NCI-H2227 treated with DMSO at 0.1 percent for 48 hours (cell line): ENCODE measurements at places on chromosomes 3 and 15.

- no peak for DNase-seq
These were observed 83.5 kb upstream of the BCL6 start for GRCh38 chr3:187828579-187829452.

DNA sequence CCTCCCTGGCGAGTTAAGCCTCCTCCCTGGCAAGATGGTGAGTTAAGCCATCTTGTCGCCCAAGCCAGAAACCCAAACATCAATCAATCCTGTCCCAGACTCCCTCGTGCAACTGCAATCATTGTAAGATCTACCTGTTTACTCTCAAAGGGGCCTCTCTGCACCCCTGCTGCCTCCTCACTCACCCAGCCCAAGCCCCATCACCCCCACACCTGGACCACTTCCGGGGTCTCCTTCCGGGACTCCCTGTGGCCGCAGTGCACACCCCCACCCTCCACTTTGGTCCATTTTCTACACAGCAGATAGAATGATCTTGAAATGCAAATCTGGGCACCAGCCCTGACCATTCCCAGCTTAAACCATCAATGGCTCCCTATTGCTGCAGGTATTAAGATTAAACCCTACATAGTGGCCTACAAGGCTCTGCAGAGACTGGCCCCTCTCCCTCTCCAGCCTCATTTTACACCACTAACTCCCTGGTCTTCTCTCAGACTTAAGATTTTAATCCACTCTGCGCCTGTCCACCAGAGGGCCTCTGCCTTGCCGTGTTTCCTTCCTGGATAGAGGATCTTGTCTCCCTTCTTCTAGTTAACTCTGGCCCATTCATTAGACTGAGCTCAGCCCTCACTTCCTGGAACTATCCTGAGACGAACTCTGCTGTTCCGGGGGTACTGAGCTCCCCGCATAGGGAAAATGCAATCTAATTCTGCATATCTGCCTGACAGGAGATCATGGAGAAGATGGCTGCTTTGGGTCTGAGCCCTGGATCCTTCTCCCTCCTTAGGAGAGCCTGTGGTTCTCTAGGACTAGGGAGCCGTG lies 41.9 kb upstream of the SLC6A1 start:
- peak; percentile 10 for DNase-seq

DNA sequence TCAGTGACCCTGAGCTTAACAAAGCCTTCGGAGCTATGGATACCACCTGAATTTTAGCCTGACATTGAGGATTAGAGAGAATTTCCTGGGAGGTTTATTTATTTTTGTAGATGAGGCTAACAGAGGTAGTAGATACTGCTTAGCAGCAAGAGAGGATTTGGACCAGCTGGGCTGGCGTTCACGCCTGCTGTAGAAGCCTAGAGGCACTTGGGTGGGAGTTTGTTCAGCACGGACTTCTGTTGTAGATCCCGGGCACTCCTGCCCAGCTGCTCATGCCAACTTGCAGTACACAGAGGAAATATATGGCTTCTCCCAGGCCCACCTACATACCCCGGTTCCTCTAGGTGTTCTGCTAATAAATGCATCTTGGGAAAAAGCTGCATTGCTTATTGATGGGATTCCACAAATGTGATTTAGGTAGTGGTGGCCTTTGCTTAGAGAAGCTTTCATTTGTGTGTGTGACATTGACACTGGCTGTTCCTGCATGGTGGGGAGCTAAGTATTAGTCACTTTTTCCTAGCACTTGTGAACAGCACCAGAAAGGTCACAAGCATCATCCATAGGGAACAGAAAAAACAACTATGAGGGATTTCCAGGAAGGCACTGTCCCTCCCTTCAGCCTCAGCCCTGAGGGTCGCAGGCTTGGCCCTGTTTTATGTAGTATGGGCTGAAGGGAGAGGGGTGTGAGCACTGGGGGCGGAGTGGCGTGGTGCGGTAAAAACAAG lies 324.8 kb upstream of the LRRFIP2 start:
- DNase-seq, result no peak

DNA sequence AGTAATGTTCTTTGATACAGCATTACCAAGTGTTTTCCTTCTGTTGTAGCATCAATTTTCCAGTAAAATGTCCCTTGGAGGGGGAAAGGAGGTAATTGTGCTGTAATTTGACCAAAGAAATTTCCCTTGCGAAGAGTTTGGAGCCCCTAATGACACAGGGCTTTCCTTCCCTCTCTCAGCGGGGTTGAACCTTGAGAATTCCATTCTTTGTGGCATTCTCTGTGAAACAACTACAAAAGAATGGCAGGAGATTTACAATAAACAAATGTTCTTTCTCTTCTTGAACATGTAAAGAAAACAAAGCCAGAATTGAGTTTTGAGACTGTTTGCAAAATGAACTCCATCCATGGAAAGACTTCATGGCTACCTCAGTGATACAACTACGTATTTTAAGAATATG lies 53.4 kb downstream of the SIDT1 start:
- DNase-seq, result peak; percentile 24

- DNase-seq, result no peak
These were observed 21.8 kb downstream of the CTSH start for GRCh38 chr15:78923015-78923414.

GRCh38 chr3:13475871-13476590 lies 4.1 kb upstream of the HDAC11 start:
- DNase-seq, result no peak
